Dorsolateral prefrontal cortex (tissue), 122 donors: ENCODE measurements at places on chromosomes 7 and 10. TPM values are rescaled to one million over a fixed set of nuclear protein-coding genes. Genes with fewer than 3 reads are reported as not detected.
A peak's percentile ranks its signal among the peaks of the same experiment; 100 is the strongest.

DNA sequence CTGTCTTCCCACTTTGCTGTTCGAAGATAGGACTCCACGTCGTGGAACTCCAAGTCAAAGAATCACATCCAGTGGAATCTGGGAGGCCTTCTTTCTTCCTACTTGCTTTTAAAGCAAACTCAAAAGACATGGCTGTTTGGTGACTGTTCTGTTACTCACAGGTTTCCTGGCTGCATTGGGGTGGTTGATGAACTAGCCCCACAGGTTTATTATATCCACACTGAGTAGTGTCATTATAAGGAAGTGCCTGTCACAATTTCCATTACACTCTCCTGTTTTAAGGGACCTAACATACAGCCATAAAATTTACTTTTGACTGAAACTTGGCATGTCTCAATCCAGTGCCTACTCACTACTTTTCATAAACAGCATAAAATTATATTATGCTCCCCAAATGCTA, 287.3 kb upstream of the SP4 start:
- DNase-seq: no peak

GRCh38 chr10:97169063-97169462, 16.7 kb downstream of the SLIT1 start:
- no peak for DNase-seq

DNA sequence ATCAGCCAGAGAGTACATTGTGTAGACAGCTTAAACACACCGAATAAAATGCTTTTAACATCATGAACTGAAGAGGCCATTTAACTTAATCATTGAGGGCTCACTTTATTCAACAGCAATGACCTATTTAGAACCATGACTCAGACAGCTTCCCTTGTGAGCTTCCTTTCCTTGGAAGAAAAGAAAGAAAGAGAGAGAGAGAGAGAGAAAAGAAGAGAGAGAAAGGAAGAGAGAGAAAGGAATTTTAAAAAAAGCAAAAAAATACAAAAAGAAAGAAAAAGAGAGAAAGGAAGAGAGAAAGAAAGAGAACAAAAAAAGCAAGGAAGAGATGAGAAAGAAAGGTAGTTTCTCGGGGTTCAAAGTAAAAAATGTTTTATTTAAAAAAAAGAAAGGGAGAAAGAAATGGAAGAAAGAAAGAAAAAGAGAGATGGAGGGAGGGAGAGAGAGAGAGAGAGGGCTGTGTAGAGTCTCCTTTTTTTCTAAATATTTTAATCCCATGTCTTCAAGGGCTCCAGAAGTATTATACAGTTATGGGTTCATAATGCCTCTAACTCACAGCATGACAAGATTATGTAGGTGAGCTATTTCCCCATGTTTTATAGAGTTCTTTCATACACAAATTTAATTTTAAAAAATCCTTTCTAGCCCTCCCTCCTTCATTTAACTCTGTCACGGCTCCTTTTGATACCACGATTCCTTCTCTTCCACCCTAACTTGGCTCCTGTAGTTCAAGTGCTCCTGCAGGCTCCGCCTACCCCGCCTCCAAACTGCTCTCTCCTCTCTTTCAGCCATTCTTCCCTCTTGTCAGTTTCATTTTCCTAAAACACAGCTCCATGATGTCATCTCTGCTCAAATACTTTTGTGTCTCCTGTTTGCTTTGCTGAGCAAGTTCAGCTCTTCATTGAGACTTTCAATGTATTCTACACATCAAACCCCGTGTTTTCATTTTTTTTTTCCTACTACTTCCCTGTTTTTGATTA, 85.5 kb downstream of the PRTFDC1 start:
- DNase-seq: peak; percentile 73

GRCh38 chr10:129328546-129328945, 138.5 kb upstream of the MGMT start:
- DNase-seq: no peak

DNA sequence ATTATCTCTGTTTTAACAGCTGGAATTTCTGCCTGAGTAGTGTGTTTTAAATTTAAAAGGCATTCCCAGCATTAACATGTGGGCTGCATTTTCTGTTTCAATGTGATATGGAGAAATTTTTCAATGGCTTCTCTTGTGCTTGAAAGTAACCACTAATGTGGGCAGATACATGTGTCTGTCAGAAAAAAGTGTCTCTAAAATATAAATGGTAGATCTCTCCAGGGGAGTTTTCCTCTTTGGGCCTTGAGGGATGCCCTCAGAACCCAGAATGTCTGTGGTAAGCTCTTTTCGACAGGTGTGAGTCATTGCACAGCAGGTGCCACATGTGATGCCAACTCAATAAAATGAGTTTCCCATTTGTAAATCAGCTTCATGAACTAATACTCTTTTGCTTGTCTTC, 221.1 kb downstream of the SEMA3E start:
- no peak for DNase-seq

GRCh38 chr7:47737601-47738000, 155.7 kb upstream of the TNS3 start:
- DNase-seq: no peak

DNA sequence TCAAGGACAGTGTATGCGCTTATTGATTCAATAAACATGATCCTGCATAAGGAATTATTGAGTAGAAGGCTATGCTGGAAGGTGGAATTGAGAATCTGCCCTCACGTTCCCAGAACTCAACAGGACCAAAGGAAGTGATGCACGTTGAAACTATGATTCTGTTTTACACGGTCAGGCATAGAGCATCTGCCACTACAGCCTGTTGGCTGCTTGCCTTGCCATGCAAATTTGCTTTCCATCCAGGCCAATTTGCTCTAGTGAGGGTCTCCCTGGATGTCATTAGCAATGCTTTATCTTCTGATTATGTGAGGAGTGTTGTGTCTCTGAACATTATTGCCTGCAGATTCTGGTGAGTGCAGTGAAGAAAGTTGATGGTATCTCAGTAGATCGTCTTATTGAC, 132.9 kb downstream of the ADRA2A start:
- DNase-seq: no peak

GRCh38 chr7:98352621-98353020, 48.3 kb downstream of the BAIAP2L1 start:
- no peak for DNase-seq

GRCh38 chr10:102647443-102648268, 3.4 kb downstream of the TRIM8 start:
- no peak for DNase-seq

The ACHE gene
- 14.4 TPM for total RNA-seq

The CYP17A1 gene
- total RNA-seq: not detected

The TLX1 gene
- total RNA-seq: not detected

The ATRNL1 gene
- total RNA-seq: 753 TPM

The CCDC136 gene
- 73.3 TPM for total RNA-seq
